ENCODE measurements at places on chromosomes 4 and X.

GRCh38 chrX:107826238-107827029 lies 768 bp downstream of the MID2 start:
- DNase-seq = peak; percentile 56

- no peak for DNase-seq
Observed at GRCh38 chr4:65589331-65589730, 81.0 kb downstream of the EPHA5 start.

GRCh38 chrX:27444093-27444908 lies 18.8 kb downstream of the PPP4R3C start:
- DNase-seq = no peak

DNA sequence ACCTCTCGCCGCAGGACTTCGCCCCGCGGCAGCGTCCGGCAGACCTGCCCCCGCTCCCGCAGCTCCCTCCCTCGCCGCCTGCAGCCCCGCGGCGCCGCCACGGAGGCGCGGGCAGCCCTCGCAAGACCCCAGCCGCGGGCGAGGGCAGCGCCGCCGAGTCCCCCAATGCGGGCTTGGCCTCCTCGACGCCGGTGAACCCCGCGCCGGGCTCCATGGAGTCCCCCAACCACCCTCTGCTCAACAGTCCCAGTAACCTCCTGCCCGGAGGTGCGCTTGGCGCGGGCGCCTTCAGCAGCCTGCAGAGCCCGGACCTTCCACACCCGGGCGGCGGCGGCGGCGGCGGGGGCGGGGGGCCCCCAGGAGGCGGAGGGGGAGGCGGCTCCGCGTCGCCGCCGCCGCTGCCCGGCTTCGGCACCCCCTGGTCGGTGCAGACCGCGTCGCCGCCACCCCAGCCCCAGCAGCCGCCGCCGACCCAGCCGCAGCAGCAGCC lies 1.2 kb downstream of the CPEB2 start:
- DNase-seq = no peak

DNA sequence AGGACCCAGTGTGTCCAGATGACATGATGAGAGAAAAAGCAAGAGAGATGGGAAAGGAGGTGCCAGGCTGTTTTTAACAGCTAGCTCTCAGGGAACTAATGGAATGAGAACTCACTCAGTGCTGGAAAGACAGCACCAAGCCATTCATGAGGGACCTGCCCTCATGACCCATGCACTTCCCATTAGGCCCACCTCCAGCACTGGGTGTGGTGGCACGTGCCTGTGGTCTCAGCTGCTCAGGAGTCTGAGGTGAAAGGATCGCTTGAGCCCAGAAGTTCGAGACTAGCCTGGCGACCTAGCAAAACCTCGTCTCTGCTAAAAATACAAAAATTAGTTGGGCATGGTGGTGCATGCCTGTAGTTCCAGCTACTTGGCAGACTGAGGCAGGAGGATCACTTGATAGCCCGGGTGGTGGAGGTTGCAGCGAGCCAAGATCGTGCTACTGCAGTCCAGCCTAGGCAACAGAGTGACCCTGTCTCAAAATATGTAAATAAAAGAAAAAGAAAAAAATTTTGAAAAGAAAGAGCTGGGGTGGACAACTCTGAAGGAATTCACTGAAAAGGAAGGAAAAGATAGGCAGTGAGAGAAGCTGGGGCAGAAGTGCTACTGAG lies 50.9 kb downstream of the FAM193A start:
- no peak for DNase-seq

All from dorsolateral prefrontal cortex (tissue), 122 donors.